Germinal center (tissue), 1 donor: ENCODE measurements at places on chromosomes 2 and 18.
A peak's percentile ranks its signal among the peaks of the same experiment; 100 is the strongest.

DNA sequence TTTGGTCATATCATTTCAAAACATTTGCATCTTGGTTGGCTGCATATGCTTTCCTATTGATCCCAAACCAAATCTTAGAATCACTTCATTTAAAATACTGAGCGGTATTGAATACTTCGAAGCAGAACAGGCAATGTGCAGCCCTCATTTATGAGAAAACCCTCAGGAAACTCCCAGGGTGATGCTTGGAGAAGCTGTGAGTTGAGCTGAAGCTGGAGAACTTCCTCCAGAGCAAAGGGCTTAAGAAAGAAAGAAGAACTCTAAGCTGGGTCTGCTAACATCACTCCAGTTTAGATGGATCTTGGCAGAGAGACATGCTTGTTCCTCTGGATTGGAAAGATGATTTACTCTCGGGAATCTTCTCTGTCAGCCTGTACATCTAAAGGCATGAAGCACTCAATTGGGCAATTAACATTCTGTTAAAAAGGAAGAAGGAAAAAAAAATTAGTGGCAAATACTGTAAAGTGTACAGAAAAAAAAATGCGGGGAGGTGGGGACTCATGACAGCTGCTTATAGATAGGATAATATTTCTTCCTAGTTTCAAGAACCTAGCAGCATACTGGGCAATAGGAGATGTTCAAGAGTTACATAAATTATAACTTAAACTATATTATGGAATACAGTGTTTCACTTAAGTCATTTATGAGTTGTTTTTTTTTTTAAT, 49.5 kb downstream of the ATIC start:
- DNase-seq = no peak

DNA sequence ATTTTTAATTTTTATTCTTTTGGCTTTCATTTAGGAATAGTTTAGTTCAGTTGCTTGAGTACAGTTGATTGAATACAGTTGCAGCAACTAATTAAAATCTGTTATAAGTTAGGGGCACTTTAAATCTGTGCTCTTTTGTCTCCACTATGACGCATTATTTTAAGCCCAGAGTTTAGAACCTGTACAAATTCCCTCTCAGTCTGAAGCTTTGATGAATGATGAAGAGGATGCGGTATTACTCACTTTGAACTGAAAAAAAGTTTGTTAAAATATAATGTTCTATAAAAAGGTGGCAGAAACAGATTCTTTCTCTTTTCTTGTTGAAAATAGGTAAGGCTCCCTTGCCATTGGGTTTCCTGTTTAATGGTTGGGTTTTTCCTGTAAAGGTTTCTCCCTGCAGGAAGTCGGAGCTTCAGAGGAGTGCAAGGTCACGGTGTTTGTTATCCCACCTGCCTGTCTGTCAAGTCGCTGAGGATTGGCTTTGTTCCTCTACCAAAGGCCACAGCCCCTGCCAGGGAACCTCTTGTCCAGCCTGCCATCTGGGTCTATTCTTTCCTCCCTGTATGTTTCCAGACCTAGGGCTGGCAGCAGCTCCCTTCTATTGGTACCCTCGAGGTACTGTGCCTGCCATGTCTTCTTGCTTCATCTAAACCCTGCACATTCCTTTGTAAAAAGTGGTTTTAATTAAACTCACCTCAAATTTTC, 43.8 kb upstream of the FN1 start:
- no peak for DNase-seq

DNA sequence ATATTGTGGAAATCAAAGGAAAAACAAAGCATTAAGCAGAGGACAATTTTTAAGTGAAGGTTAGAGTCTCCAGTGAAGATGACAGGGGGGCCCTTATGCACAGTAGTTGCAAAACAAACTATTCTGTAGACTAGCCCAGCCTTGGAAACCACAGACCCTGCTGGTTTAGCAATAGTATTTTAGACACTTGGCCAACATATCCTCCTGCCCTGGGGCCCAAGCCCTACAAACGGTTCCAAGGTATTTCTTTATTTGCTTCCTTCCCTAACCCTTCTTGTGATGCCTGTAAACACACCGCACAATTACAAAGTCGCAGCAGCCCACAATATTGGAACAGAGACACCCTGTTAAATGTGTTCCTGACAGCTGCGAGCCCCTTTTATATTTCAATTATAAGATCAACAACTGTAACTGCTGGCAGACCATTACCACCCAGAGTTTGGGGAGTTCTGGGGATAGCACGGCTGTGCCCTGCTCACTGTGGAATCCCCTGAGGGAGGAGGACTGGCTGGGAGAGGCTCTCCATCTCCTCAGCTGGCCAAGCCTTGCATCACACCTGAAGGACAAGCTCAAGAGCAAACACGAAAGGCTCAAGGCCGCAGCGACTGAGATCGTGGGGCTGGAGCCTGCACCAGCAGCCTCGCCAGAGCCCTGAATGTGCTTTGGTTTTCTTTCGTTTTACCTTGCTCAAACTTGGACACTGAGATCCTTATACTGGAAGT, 282.2 kb upstream of the ATP5MC3 start:
- no peak for DNase-seq

- no peak for DNase-seq
Observed at GRCh38 chr2:105627534-105627933, 117.2 kb upstream of the NCK2 start.

GRCh38 chr2:171260471-171261424, 100.1 kb upstream of the TLK1 start:
- DNase-seq = no peak

DNA sequence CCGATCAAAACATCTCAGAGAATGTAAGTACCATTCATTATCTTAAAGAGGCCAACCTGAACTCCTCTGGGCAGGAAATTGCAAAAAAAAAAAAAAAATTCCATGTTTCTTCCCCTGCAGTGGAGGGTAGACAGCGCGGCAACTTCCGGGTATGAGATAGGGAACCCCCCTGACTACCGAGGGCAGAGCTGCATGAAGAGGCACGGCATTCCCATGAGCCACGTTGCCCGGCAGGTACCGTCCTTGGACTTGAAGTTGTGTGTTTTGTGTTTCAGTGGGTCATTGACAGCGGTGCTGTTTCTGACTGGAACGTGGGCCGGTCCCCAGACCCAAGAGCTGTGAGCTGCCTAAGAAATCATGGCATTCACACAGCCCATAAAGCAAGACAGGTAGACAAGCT, 7.2 kb downstream of the ACP1 start:
- no peak for DNase-seq

DNA sequence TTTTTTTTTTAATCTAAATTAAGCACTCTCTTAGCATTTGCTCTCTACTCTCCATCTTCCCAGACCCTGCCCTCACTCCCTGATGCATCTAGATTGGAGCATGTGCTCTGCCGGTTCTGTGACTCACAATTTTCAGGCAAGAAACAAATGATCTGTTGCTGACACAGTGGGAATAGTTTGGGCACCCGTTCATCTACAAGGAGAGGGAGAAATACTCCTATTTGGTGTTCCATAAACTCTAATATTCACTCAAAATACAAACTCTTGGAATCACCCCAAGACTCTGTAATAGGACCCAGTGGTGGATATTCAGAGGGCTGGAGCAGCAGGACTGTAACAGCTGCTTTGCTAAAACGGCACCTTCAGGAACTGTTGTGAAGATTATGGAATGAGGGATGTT, 37.1 kb upstream of the LINC00305 start:
- no peak for DNase-seq

DNA sequence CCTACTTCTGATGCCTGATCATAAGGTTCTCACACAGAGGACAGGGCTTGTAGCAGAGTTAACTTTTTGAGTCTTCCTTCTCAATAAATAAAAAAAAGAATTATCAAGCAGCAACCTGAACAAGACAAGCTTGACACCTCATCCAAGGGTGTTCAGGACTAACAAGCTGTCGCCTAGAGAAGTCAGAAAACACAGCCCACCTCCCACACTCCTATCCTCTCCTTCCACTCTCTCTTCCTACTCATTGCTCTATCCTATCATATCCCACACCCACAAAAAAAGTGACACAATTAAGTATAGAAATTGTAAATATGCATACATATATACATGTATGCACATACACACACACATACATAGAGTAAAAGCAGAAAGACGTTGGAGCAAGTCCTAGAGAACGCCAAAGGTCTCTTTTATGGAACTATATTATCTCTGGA, 5.4 kb downstream of the NBAS start:
- no peak for DNase-seq

- no peak for DNase-seq
Observed at GRCh38 chr2:181371195-181371594, 86.0 kb upstream of the ITGA4 start.

DNA sequence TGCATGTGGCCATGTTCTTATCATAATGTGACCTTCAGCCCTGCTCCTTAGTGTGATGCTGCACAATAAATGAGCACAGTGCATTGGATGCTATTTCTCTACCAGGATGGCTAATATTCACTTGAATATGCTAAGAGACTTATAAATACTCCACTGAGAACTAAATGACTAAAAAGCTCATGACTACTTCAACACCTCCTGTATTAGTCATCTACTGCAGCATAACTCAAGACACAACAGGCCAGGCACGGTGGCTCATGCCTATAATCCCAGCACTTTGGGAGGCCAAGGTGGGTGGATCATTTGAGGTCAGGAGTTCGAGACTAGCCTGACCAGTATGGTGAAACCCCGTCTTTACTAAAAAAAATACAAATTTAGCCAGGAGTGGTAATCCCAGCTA, 213.4 kb downstream of the RND3 start:
- no peak for DNase-seq

- DNase-seq = no peak
Observed at GRCh38 chr2:11389551-11390398, 45.3 kb upstream of the ROCK2 start.

DNA sequence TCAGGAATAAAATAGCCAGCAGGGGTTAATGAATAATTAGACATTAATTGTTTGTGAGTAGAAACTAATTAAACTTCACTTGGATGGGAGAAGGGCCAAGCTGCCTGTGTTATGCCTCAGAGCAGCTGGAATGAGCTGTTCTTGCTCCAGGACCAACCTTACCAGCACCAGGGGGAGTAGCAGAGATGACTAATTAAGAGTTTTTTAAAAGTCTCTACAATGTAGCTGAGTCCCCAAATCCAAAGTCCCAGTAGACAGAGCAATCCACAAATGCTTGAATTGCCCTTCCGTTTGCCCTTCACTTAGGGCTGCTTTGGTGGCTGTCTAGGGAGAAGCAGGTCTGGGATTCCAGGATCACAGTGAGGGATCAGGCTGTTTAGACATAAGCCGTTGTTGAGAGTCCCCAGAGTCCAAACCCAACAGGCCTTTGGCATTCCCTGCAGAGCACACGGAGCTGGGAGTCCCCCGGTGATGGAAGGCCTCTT, 59.4 kb downstream of the RHOB start:
- no peak for DNase-seq

DNA sequence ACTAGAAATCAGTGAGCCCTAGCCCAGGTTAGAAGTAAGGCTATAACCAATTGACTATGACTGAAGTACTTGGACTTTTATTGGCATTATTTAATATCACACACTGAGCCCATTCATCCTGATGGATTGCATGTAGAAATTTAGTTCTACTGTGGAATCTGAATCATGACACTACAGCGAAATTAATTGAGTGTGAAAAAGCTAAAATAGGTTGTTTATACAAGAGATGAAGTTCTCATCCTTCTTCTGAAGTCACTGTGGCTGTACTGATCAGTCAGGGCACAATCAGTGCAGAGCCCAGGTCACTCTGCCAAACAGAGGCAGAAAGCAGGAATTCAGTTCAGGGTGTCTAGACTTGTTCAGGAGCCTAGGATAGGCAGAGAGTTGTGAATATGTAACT, 158.9 kb downstream of the BABAM2 start:
- DNase-seq = no peak

- DNase-seq = no peak
Observed at GRCh38 chr2:47158576-47158975, 3.5 kb upstream of the STPG4 start.

GRCh38 chr18:63344263-63344662, 22.7 kb downstream of the KDSR start:
- DNase-seq = no peak

GRCh38 chr2:46116150-46116549, 181.1 kb upstream of the EPAS1 start:
- DNase-seq = no peak

DNA sequence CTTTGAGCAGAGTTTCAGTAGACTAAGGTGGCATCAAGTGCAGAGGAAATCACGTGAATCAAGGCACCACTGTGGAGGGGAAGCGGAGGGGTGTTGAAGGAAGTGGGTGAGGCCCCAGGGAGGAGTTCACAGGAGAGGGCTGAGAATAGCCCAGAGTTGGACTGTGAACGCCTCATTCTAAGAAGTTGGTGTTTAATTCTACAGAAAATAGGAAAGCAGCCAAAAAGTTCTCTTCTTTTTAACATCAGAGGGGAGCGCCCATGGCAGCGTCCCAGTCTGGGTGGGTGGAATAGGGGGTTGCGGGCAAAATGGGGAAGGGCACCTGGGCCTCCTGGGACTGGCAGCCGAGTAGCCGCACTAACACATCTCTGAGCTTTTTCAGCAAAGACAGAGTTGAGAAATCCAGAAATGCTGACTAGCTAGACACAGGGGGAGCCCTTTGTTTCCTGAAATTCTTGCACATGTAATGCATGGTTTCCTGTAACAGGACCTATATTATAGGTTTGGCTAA, 97.0 kb downstream of the NEB start:
- peak; percentile 36 for DNase-seq

- DNase-seq = peak; percentile 78
Observed at GRCh38 chr2:230225486-230225885, at the start of gene SP140. SP140 (plus strand) TSS chr2:230225736; CDS start chr2:230225845, 109 bp downstream.

DNA sequence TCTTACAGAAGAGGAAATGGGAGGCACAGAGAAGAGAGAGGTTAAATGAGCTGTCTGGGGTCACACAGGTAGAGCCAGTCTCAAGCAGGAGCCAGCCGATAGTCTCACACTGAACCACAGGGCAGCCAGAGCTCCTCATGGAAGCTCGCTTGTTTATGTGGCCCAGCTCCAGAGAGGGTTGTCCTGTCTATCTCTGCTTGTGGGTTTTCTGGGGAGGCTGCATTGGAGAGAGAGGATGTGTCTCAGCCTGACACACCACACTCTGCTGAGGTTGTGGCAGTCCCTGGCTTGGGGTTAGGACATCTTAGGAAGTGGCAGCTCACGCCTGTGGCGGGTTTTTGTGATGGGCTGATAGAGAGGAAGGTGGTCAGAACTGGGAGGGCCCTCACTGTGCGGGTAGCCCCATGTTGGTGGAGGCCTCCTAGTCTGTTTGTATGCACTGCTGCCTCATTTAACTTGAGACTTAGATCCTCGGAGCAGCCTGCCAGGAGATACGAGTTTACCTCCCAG, 52.3 kb downstream of the TCF7L1 start:
- DNase-seq = no peak

DNA sequence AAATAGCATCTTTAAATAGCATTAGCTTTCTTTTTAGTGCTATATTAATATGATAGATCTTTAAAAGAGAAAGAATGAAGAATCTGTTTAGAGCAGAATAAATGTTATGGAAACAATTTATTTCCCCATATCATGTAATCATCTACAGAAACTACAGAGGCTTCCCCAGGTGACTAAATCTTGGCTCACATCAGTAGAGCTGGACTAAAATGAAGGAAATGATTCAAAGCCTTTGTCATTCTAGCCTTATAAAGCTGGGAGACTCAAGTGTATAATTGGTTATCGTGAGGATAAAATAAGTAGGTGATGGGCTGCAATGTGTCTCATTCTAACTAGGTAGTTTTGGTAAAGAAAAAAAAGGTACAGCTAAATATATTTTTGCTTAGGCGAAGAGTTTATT, 83.2 kb upstream of the UNC80 start:
- DNase-seq = no peak

GRCh38 chr2:65021709-65022108, 32.5 kb downstream of the SLC1A4 start:
- no peak for DNase-seq

GRCh38 chr2:60446413-60447267, 106.8 kb downstream of the BCL11A start:
- DNase-seq = peak; percentile 51

- DNase-seq = no peak
Observed at GRCh38 chr2:229849073-229849472, 72.7 kb downstream of the TRIP12 start.
